Activated CD8-positive, alpha-beta memory T cell treated with anti-CD3 and anti-CD28 coated beads, Interleukin-2, amount 10 ng/mL, durations not matched to agents 7 days and 5 days (primary cell): ENCODE measurements at places on chromosomes 4 and X. TPM values are rescaled to one million over a fixed set of nuclear protein-coding genes. Genes with fewer than 3 reads are reported as not detected.
A peak's percentile ranks its signal among the peaks of the same experiment; 100 is the strongest.

DNA sequence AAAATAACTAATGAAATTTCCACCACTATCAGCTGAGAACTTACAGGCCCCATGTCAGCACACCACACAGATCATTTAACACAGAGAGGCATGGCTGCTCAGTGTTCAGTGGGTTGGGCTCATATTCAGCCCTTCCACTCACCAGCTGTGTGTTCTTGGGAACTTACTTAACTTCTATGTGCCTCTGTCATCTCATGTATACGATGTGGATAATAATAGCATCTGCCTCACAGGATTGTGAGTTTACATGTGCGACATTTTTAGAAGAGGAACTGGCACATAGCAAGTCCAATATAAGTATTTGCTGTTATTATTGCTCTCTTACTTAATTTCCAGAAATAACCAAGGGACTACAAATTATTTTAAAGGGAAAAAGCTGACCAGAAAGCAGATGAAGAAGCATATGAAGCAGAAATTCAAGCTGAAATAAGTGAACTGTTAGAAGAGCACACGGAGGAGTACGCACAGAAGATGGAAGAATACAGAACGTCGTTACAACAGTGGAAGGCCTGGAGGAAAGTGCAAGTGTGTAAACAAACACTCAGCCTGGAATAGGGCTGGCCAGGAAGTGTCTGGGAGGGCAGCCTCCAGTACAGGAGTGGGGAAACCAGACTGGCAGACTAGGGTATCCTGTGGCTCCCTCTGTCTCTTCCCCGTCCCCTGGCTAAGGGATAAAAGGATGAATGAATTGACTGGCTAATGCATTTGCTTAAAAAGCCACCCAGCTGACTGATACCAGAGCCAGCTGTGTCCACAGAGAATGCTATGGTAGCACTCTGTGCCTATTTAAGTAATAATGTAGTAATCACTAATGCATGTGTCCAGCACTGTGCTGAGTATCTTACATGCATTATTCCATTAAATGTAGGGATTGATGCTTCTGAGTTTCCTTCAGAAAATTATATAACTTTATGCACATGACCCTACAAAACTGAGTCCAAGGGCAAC lies 67.1 kb downstream of the CC2D2A start:
- no peak for DNase-seq

DNA sequence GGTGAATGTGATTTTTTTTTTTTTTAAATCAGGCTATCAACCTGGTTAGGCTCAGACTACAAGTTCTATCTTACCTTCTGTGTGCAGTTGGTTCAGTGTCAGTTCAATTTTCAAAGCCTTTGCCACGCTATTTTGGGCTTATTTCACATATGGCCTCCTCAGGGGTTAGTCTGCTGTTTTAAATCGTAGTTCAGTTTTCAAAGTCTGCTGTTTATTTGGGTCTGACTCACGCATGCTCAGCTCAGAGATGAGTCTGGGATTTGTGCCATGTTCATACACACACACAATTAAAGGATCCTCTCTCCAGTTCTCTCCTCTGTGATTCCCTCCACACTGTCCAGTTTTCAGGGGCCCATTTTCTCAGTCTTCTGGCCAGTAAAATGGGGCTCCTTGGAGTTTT lies 32.3 kb upstream of the ZFX start:
- no peak for DNase-seq

DNA sequence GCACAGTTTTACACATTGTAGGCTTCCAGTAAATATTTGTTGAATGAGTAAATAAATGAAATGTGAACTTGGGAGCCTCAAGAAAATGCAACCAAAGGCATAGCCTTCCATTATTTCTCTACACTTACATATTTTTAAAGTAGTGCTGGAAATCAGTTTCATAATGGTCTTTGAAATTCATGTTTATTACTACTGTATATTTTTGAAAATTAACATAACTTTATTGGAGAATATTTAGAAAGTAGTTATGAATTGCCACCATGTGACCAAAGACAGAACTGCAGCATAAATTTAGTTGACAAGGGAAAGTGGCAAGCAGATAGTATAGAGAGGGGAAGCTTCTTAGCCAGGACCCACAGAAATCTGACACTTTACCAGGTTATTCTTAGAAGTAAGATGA lies 6.4 kb downstream of the TCEAL8 start:
- no peak for DNase-seq

DNA sequence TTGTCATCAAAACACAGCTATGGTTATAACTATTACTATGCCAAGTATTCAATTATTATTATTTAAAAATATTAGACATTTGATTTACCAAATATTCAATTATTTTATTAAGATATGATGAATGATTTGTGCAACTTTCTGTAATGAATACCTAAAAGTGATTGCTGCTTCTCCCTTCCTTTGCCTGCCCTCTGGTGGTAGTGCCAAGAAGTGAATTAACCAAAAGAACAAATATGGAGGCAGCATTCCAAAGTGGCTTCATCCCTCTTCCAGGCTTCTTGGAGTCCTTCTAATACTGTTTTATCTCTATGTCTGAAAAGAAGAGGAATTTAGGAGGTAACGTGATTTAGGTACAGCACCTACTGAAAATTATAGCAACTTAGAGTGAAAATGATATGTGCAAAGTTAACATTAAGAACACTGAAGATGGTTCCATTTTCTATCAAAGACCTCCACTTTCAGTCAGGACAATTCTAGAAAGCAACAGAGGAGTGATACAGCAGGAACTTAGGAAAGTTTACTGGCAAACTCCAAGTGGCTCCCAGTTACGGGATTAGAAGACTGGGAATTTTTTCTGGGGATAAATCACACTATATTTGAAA lies 43.0 kb downstream of the ENPEP start:
- no peak for DNase-seq

DNA sequence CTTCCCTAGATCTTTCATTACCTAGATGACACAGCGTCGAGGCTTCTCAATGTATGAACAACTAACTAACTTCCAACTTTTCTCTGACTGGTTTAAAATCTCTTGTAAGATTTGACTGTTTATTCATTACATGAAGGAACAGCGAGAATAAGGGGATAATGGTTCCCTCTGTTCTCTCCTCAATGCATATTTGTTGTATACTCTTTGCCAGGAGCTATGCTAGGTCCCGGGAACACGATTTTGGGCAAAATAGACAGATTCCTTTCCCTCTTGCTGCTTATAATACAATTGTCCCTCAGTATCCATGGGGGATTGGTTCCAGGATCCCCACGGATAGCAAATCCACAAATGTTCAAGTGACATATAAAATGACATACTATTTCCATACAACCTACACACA lies 1020.0 kb downstream of the DMD start:
- no peak for DNase-seq

DNA sequence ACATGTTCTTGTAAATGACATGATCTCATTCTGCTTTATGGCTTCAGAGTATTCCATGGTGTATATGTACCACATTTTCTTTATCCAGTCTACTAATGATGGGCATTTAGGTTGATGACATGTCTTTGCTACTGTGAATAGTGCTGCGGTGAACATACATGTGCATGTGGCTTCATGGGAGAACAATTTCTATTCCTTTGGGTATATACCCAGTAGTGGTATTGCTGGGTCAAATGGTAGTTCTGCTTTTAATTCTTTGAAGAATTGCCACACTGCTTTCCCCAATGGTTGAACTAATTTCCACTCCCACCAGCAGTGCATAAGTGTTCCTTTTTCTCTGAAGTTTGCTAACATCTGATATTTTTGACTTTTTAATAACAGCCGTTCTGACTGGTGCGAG lies 1080.3 kb downstream of the CCSER1 start:
- no peak for DNase-seq

GRCh38 chr4:76214177-76214675 lies 602 bp upstream of the SCARB2 start:
- DNase-seq = no peak

- no peak for DNase-seq
Measured at GRCh38 chr4:14566518-14566917, 435.8 kb upstream of the CPEB2 start.

GRCh38 chr4:135515295-135515694 lies 1313.7 kb upstream of the PABPC4L start:
- no peak for DNase-seq

DNA sequence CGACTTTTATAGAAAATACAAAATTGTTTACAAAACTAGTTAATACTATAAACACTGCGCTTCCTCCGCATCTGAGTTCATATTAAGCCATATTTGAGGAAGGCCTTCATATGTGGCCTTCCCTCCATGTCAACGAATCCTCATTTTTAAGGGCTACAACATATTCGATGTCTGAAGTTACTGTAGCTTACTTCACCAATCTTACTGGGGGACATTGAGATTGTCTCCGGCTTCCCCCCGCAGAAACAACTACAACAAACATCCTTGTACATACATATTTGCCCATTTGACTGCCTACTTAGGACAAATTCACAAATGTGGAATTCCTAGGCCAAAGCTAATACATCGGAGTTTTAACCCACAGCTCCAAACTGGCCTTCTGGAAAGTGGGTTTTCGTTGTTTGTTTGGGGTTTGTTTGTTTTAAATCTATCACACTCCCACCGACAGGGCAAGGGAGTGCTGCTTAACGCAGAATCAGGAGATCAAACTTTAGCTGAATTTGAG lies 581 bp upstream of the FAM114A1 start:
- DNase-seq = no peak

- DNase-seq = no peak
Measured at GRCh38 chr4:77816546-77816945, 2.6 kb downstream of the CNOT6L start.

GRCh38 chr4:84681486-84682274 lies 98.8 kb downstream of the CDS1 start:
- no peak for DNase-seq

GRCh38 chr4:5863461-5864113 lies 29.3 kb downstream of the CRMP1 start:
- DNase-seq = peak; percentile 83

DNA sequence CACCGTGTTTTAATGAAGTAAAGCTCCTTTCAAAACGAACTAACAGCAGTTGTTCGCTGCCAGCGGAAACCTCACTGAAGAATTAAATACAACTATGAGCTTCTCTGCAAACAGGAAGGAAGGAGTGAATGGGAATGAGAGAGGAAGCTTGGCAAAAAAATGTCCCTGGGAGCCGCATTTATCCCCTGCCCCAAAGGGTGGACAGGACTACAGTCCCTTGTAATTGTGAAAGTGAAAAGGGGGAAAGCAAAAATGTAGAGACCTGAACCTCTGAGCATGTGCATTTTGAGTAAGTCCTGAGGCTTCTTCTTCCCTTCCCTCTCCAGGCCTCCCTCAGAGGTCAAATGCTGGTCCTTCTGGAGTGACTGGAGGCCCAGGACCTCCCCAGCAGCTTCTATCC lies 53.8 kb upstream of the BMP2K start:
- no peak for DNase-seq

DNA sequence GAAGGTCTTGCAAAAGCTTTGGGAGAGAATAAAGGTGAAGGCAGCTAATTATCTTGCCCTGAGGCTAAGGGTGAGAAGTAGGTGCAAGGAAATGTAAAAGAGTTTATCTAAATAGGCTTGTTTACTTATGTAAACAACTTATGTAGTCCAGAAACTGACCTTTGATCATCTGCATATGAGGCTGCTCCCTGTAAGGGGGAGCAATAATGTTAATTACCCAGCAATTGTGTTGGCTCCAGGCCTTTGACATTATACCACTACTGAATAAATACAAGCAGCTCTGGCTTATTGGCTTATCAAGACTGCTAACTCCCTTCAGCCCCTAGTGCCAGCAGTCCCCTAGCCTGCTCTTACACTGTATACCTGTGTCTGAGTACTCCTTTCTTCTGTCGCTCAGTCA lies 303.7 kb upstream of the GNPDA2 start:
- no peak for DNase-seq

GRCh38 chr4:41538887-41539498 lies 1.0 kb downstream of the LIMCH1 start:
- DNase-seq = no peak

GRCh38 chrX:123408821-123409737 lies 225.0 kb downstream of the GRIA3 start:
- DNase-seq = no peak

DNA sequence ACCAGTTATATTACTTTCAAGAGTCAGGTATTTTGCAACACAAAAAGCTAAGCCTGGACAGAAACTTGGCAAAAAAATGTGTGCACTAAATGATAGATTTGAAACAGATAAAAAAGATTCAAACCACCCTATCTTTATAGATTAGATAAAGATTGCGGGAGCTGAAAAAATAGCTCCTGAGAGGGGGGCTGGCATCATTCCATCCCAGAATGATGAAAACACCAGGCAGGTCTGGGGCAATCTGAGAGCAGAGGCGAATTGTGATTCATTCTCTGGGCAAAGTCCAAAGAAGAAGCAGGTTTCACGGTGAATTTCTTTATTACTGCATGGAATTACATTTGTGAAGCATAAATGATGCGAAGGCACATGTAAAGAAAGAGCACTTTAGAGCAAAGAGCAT lies 168.5 kb upstream of the DMD start:
- DNase-seq = no peak

DNA sequence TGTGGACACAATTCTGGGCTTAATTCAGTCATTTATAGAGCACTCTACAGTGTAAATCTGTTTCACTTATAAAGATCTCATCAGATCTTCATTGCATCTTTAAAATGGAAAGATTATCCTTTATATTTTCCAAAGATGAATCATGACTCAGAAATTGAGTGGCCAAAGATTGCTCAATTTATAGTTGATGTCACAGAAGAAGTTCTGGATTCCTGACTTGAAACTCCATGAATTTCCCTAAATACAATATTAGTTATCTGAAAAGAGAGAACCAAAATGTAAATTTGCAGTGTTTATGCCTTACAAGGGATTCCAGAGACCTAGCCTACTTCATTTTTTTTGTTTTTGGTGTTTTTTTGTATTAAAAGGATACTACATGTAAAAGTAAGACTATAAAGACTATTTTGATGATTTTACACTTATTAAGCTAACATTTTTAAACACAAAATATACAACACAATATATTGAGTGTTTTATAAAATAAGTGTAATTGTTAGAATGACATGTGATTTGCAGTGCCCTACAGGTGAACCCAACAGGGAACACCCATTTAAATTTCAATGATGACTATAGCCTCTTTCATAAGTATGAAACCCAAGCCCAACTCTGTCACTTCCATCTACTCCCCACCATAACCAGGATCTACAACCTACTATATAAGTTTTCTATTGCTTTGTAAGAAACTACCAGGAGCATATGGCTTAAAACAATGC lies 183.5 kb downstream of the PCDH7 start:
- DNase-seq = no peak

DNA sequence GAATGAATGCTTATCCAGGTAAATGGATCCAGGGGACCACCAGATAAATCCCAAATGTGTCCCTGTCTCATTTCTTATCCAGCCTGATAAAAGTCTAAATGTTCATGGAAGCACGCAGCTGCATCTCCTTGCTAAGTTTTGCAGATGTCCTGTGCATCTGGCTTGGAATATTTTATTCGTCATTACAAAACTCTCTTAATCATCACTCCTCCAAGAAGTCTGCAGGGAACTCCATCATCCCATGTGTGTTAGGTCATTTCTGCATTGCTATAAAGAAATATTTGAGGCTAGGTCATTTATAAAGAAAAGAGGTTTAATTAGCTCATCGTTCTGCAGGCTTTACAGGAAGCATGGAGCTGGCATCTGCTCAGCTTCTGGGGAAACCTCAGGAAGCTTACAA lies 297.2 kb downstream of the HS3ST1 start:
- DNase-seq = no peak

- peak; percentile 40 for DNase-seq
Measured at GRCh38 chrX:1483843-1484637, 31.3 kb upstream of the ASMTL start.

The MAP7D2 gene
- total RNA-seq = 0.15 TPM

The ADRA2C gene
- total RNA-seq = not detected

The TRIML2 gene
- not detected for total RNA-seq

The DCAF4L1 gene
- 0.33 TPM for total RNA-seq

The GAGE1 gene
- not detected for total RNA-seq

The TMEM192 gene
- total RNA-seq = 7.3 TPM

The PLP1 gene
- not detected for total RNA-seq

The COL4A5 gene
- total RNA-seq = not detected

The USP51 gene
- 0.82 TPM for total RNA-seq

The RGN gene
- total RNA-seq = not detected
